ENCODE measurements at places on chromosomes 12 and 14.

GRCh38 chr12:77102123-77102522, 36.8 kb upstream of the E2F7 start:
- no peak for DNase-seq

GRCh38 chr12:104964856-104965205, 6.7 kb upstream of the SLC41A2 start:
- DNase-seq, result no peak

GRCh38 chr12:110741341-110742095, 1.2 kb downstream of the PPP1CC start:
- no peak for DNase-seq

DNA sequence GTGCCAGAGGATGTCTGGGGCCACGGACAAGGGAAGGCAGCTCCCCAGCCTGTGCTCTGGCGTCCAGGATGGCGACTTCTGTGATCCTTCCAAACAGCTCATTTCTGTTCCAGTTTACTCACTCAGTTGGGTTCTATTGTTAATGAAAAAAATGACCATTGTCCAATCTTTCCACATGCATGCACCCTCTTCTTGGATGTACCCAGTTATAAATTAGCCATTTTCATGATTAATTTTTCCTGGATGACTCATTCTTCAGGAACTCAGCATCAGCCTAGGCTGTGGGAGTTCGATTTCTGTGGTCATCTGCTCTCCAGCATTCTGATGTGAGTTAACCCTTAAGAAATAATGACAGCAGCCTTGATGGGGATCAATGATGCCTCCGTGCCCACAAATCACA, 926.8 kb downstream of the BCL11B start:
- DNase-seq, result no peak

DNA sequence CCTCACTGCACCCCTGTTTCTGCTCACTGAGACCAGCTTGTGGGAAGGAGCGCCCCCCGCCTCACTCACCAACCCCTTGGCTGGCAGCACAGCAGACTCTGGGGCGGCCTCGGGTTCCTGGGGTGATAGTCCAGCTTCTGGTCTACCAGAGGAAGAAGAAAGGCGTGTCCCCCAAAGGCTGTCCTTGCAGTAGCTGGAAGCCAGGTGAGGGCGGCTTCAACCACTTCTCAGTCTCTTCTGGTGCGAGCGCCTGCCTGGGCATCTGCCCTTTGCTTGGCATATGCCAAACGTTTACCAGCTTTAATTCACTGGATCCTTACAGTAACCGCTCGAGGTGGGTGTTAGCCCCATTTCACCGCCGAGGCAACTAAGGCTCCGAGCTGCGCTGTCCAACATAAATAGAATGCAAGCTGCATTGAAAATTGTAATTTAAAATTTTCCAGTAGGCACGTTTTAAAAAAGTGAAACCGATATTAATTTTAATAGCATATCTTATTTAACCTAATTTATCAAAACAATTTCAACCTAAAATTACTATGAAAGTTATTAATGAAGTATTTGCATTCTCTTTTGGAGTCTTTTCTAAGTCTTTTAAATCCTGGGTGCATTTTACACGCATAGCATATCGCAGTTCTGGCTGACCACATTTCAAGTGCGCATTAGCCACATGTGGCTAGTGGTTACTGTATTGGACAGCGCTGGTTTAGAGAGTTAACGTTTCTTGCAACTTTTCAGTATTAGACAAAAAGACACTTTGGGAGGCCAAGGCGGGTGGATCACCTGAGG, 872 bp downstream of the FAM177A1 start:
- no peak for DNase-seq

DNA sequence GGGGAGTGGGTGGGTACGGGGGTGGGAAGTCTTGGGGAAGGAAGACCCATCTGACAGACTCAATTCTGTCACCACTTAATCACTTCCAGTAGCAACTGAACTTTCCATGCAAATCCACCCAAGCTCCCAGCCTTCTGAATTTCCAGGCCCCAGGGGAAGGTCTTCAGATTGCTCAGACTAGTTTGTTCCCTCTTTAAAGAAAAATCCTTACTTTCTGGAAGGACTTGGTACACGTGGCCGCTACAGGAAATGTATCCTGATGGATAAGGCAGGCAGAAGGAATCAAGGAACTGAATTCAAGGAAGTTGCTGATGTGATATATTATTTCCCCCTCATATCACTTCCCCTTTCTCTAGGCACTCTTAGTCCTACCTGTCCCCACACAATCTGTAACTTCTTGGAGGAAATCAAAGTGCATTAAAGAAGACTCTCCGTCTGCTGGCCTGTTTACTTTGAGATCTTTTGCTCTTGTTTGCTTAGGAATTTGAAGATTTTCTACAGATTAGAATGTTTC, 6.4 kb downstream of the NFKBIA start:
- DNase-seq, result no peak

DNA sequence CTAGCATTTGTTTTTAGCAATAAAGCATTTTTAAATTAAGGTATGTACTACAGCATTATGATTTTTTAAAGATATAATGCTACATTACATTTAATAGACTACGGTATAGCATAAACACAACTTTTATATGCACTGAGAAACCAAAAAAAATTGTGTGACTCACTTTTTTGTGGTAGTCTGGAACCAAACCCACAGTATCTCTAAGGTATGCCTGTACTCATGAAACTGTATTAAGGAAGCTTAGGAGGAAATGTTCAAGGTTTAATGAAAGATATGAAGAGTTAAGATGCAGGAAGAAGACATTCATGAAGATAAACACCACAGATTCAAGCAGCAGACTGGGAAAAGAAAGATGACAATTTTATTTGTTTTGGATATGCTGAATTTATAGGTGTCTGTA, 51.7 kb downstream of the PPP1R12A start:
- DNase-seq, result no peak

DNA sequence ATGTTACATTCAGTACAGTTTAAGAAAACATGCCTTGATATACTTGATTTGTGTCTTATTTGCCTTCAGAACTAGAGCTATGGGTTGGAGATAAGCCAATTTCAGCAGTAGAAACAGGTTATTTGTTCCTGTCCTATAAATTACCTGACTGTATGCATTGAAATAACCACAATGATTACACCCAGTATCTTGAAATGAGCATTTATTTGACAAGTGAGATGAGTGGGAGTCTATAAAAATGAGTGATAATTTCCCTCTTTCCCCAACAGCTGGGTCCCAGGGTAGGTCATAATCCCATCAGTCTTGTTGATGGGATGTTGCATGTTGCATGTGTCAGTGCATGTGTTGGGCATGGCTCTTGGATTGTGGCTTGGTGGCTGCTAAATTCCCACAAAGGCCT, 3.7 kb downstream of the TAS2R42 start:
- no peak for DNase-seq

Data from stimulated activated CD4-positive, alpha-beta T cell treated with anti-CD3 and anti-CD28 coated beads, Interleukin-4, amount 100 ng/mL, for 48 hours (primary cell).